ENCODE measurements at places on chromosomes 5 and 9.

DNA sequence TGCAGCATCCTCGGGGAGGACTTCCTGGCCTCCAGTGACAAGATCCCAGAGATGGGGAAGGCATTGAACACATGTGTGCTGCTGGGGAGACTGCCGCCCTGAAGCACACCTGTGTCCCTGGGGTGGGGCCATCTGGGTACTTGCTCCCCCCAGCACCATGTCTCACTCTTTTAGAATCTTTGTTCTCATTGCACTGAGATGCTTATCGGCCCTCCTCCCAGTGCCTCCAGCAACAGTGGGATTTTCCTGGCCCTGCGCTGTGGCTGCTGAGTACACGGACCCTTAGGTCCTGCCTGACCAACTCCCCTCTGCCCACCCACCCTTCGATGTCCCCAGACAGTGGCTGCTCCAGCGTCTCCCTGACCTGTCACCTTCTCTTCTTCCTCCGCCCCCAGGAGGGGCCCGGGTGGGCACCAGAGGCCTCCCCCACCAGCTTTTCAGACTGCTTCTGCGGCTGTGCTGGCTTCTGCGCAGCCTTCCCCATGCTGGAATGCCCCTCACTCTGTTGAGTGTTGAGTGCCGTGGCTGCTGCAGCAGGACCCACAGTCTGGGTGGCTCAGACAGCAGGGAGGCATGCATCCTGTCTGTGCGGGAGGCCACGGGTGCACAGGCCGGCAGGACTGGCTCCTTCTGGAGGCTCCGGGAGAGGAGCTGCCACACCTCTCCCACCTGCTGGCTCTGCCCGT lies 145.9 kb upstream of the IRX2 start:
- DNase-seq = no peak

DNA sequence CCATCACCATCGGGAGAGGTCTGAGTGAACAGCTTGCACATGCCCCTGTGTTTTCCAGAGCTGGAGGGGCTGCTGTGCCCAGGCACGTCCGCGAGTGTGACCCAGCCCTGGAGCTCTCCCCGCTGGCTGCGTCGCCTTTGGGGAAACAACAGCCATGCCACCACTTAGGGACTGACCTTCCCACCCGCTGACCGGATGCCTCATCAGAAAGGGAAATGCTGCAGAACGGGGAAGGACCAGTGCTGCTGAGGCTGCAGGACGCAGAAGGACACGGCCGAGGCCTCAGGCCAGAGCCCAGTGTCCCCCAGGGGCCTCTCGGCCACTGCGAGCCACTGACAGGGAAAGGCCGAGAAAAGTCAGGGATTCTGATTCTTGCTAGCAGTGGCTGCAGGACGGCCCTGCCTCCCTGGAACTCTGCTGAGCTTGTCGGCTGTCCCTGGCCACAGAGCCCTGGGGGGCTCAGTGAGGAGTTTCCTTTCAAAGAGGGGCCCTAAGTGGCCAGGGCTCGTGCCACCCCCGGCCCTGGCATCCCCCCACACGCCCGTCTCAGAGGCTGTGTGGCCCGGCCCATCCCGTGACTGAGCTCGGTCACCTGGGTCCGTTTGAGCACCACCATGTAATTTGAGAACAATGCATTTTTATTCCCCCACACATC lies 130.8 kb downstream of the ZNF354C start:
- no peak for DNase-seq

- DNase-seq = no peak
These were observed 8.9 kb upstream of the IL17B start for GRCh38 chr5:149387982-149388381.

- no peak for DNase-seq
These were observed 133.3 kb upstream of the PPP1R2B start for GRCh38 chr5:156716591-156717380.

GRCh38 chr9:120434532-120434931 lies 145.4 kb downstream of the CDK5RAP2 start:
- no peak for DNase-seq

DNA sequence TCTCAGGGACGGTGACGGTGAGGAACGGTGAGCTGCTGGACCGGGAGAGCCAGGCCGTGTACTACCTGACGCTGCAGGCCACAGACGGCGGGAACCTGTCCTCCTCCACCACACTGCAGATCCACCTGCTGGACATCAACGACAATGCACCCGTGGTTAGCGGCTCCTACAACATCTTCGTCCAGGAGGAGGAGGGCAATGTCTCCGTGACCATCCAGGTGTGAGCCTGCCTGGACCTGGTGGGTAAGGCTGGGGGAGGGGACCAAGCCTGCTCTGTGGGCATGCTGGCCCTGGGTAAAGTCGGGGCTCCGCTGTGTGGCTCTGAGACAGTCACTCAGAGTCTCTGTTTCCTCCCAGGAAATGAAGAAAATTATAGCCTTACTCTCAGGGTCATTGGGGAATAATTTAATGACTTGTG lies 29.3 kb downstream of the CDHR2 start:
- peak; percentile 36 for DNase-seq

GRCh38 chr5:123450114-123450513 lies 26.9 kb upstream of the CEP120 start:
- DNase-seq = no peak

- no peak for DNase-seq
These were observed 18.3 kb downstream of the MRNIP start for GRCh38 chr5:179840321-179840720.

DNA sequence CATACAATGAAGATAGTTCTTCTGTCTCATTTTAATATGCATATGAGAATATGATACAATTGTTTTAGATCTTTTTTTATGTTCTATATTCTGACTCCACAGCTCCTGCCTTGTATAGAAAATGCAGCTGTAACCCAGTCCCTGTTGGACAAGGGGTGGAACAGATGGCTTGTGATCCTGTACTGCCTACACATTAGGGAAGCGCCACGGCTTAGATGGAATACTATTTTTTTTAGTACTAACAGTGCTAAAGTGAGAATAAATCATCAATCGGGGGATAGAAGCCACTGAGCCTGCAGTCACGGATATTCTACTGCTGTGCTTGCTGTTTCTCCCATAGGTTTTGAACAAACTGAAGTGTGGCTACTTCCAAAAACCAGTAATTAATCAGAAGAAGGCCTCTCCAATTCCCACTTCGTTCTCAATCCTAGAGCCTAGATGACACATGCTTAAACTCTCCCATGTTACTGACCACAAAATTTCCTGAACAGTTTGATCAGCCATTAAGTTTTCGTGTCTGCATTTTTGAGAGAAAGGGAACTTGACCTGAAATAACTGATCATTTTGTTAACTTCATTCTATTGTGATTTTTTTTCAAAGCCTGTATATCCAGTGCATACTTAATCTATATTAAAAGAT lies 150.3 kb downstream of the CDH18 start:
- no peak for DNase-seq

- DNase-seq = no peak
These were observed 96.6 kb downstream of the MARCHF11 start for GRCh38 chr5:16082982-16083381.

GRCh38 chr5:81205058-81205457 lies 28.1 kb upstream of the CKMT2 start:
- DNase-seq = no peak

Data from central memory CD4-positive, alpha-beta T cell (primary cell).